ENCODE measurements at places on chromosomes 5 and 9. TPM values are rescaled to one million over a fixed set of nuclear protein-coding genes. Genes with fewer than 3 reads are reported as not detected.
A peak's percentile ranks its signal among the peaks of the same experiment; 100 is the strongest.

Gene ACOT12
- not detected for polyA plus RNA-seq

Gene PCDHA11
- polyA plus RNA-seq: not detected

GRCh38 chr9:120877276-120878034 is 467 bp upstream of the PHF19 start:
- peaks cover 86% of the 10 kb centered on the region for H3K4me1 ChIP-seq
- peaks cover 15% of the 10 kb centered on the region for H3K36me3 ChIP-seq
- peak overlapping the region; percentile 76 for H3K27ac ChIP-seq
- peak; percentile 66 for DNase-seq

- no peak overlapping the region for H3K27ac ChIP-seq
- no peaks in the 10 kb centered on the region for H3K36me3 ChIP-seq
- no peaks in the 10 kb centered on the region for H3K4me1 ChIP-seq
- peak; percentile 19 for DNase-seq
- H3K4me3 ChIP-seq: no peak overlapping the region
These were observed 25.9 kb upstream of the IDNK start for GRCh38 chr9:83596899-83597504.

GRCh38 chr5:174402222-174402812 is 322.1 kb upstream of the MSX2 start:
- H3K27ac ChIP-seq: no peak overlapping the region
- H3K4me3 ChIP-seq: no peak overlapping the region
- DNase-seq: no peak
- H3K4me1 ChIP-seq: no peaks in the 10 kb centered on the region
- no peaks in the 10 kb centered on the region for H3K36me3 ChIP-seq

Gene ADRB2
- 3.6 TPM for polyA plus RNA-seq

DNA sequence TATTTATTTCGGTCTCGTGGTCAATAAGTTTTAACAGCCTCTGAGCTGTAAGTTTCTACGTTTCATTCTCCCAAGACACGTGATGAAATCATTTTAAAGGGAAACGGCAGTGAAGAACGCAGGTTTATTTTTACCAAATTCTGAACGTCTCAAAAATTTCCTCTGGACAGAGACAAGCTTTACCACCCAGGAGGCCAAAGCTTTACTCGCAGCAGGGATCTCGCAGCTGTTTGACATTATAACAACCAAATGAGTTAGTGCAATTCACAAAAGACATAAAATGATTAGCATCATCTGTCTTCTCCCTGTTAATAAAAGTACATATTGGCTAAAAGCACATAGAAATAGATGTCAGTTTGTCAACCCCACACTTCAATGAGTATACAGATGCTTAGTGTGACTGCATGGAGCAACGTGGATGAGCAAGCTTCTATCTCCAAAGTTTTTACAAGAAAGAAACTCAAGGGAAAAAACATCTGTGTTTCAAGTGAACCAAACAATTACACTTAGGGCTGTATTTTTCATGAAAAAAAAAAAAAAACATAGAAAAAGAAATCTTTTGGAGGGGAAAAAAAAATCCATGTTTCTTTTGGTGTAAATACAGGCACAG is 2.5 kb downstream of the SEMA5A start:
- no peaks in the 10 kb centered on the region for H3K27me3 ChIP-seq
- no peak overlapping the region for H3K4me3 ChIP-seq
- no peaks in the 10 kb centered on the region for H3K36me3 ChIP-seq
- peaks cover 8% of the 10 kb centered on the region for H3K4me1 ChIP-seq
- no peak for DNase-seq

DNA sequence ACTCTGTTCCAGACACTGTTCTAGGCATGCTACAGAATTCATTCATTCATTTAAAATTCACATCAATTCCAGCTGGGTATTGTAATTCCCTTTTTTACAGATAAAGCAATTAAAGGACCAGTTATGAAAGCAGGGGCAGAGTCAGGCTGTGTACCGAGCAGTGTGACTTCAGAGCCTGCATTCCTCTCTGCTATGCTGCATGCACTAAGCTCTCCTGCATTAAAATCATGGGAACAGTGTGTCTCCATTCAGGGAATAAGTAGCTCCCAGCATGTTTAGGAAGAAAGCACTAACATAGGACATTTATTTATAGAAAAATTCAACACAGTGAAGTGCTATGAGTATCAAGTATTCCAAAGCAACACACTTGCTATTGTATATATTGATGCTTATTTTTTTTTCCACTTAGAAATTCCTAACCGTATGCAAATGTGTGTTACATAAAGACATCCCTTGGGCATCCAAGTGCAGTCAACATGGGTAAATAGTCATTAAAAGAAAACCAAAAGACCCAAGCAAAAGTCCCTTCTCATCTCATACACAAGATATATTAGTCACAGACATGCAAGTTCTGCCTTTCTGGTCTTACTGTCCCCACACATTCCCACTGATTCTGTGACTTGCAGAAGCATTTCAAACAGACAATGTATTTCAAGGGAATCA is 173.7 kb downstream of the GABRB2 start:
- no peaks in the 10 kb centered on the region for H3K27me3 ChIP-seq
- no peaks in the 10 kb centered on the region for H3K4me1 ChIP-seq
- no peak for DNase-seq

- H3K36me3 ChIP-seq: no peaks in the 10 kb centered on the region
- no peak for DNase-seq
- H3K4me3 ChIP-seq: no peak overlapping the region
- peaks cover 13% of the 10 kb centered on the region for H3K4me1 ChIP-seq
- peaks cover 17% of the 10 kb centered on the region for H3K27me3 ChIP-seq
These were observed 3.7 kb downstream of the C9orf50 start for GRCh38 chr9:129617167-129617566.

Data from CD4-positive, alpha-beta memory T cell (primary cell).